ENCODE measurements at places on chromosomes 3 and 15. TPM values are rescaled to one million over a fixed set of nuclear protein-coding genes. Genes with fewer than 3 reads are reported as not detected.

GRCh38 chr3:184715943-184716621 is 4.2 kb upstream of the MAGEF1 start:
- H3K27me3 ChIP-seq: no peaks in the 10 kb centered on the region
- 0 out of 2 replicates have a peak overlapping the region, but pooled peaks have one; percentile 29 for H3K4me3 ChIP-seq
- H3K4me1 ChIP-seq: peaks cover 45% of the 10 kb centered on the region
- H3K27ac ChIP-seq: peak overlapping the region; percentile 43

- peak overlapping the region; percentile 54 for H3K27ac ChIP-seq
- peak; percentile 49 for DNase-seq
- H3K27me3 ChIP-seq: no peaks in the 10 kb centered on the region
These were observed 965 bp downstream of the FLNB start for GRCh38 chr3:58009026-58009748.

Gene ZNF654
- total RNA-seq: 8.3 TPM

DNA sequence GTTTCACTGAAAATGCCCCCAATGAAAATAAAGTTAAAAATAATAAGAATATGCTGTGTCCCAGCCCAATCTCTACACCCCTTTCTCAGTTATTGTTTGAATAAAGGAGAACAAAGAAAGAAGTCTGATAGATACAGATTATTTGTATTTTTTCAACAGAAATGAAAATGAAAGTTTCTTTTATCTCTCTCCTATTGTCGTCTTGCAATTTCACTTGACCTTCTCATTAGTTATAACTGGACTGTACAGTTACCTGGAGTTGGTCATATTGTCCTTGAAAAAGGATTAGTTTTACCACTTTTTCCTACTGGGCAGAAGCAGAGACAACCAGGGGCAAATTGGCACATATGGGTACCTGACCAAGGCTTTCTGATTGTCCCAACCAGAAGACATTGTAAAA is 440.0 kb downstream of the PDCD6IP start:
- no peak overlapping the region for H3K4me3 ChIP-seq
- no peaks in the 10 kb centered on the region for H3K36me3 ChIP-seq
- no peaks in the 10 kb centered on the region for H3K4me1 ChIP-seq
- no peak overlapping the region for H3K27ac ChIP-seq
- no peak for DNase-seq
- H3K27me3 ChIP-seq: no peaks in the 10 kb centered on the region

DNA sequence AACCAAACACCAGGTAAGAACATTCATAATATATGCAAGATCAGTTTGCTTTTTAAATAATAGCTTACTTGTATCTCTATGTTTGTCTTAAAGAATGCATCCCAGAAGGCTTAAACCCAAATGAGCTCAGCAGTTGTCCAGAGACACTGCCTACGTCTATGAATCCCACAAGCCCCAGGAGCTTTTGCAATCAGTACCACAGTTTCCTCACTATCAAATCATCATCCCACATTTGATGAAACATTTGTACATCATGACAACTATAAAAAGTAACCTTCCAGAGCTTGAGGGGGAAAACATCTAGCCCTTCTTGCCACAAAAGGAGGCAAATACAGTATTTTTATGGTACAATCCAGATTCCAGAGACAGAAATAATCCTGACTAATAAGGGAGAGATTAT is 63.7 kb downstream of the ATP8B4 start:
- no peak overlapping the region for H3K27ac ChIP-seq
- no peaks in the 10 kb centered on the region for H3K36me3 ChIP-seq
- no peaks in the 10 kb centered on the region for H3K27me3 ChIP-seq
- no peak overlapping the region for H3K4me3 ChIP-seq
- peaks cover 22% of the 10 kb centered on the region for H3K4me1 ChIP-seq

DNA sequence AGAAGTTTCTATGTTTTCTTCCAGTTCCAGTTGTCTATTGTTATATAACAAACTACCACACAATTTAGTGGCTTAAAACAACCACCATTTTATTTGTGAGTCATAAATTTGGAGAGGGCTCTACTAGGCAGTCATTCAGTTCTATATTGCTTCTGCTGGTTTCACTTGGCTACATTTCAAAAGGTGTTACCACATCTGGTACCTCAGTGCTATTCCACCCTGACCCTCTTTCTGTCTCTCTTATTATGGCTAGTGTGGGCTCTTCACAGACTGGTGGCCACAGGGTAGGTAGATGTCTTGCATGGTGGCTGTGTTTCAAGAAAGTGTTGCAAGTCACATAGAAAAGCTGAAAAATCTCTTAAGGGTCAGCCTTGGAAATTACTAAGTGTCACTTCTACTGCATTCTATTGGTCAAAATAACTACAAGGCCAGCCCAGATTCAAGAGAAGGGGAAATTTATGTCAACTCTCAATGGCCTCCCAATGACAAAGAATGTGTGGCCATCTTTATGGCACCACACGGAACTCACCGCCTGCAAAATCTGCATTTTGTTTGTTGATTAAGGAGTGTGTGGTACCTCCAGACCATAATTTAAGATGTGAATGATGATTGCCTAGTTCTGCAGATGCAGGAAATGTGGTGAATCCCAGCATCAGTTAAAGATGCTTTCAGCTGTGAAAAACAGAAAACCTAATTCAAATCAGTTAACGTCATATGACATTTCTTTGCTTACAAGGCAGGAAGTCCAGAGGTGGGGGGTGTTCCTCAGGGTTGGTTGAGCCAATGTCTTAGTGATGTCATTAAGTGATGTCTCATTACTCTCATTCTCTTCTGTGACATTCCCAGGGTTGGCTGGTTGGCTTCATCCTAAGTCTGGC is 105.8 kb upstream of the RASGRP1 start:
- no peaks in the 10 kb centered on the region for H3K27me3 ChIP-seq
- no peak overlapping the region for H3K27ac ChIP-seq
- H3K4me3 ChIP-seq: no peak overlapping the region
- DNase-seq: no peak
- H3K36me3 ChIP-seq: no peaks in the 10 kb centered on the region
- peaks cover 10% of the 10 kb centered on the region for H3K4me1 ChIP-seq

DNA sequence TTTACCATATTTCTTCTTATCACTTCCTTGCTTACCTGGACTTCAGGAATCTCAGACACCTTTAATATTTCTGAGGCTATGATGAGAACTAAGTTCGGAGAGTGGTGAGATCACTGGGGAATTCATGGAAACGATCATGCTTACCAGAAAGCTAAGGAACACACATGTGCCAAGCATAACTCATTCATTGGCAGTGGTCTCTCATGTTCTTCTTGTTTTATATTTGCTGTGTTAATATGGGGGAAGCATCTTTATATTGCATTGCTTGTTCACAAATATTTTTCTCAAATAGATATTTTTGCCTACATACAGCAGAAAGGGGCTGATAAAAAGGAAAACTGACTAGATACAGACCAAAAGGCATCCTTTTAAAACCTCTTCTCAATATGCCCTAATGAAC is 55.8 kb downstream of the COL6A6 start:
- H3K27ac ChIP-seq: no peak overlapping the region
- no peak overlapping the region for H3K4me3 ChIP-seq
- H3K27me3 ChIP-seq: no peaks in the 10 kb centered on the region

GRCh38 chr15:70557521-70558258 is 205.7 kb downstream of the UACA start:
- no peak overlapping the region for H3K27ac ChIP-seq
- no peaks in the 10 kb centered on the region for H3K4me1 ChIP-seq
- H3K27me3 ChIP-seq: no peaks in the 10 kb centered on the region
- DNase-seq: no peak
- H3K36me3 ChIP-seq: no peaks in the 10 kb centered on the region

DNA sequence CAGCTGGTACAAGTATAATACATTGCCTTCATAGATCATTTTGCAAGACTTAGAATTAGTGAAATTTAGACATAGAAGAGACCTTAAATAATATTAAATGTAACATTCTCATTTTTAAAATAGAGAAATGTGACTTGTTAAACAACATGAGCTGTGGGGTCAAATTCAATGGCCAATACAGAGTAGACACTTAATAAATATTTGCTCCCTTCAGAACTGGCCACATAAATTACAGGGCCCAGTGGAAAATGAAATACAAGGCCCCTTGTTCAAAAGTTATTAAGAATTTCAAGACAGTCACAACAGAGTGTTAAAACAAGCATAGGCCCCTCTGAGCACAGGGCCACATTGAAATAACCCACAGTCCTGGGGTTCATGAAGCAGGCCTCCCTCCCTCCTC is 58.1 kb upstream of the PHLDB2 start:
- no peaks in the 10 kb centered on the region for H3K36me3 ChIP-seq
- H3K4me3 ChIP-seq: no peak overlapping the region
- no peaks in the 10 kb centered on the region for H3K27me3 ChIP-seq
- H3K4me1 ChIP-seq: no peaks in the 10 kb centered on the region
- DNase-seq: no peak
- no peak overlapping the region for H3K27ac ChIP-seq

DNA sequence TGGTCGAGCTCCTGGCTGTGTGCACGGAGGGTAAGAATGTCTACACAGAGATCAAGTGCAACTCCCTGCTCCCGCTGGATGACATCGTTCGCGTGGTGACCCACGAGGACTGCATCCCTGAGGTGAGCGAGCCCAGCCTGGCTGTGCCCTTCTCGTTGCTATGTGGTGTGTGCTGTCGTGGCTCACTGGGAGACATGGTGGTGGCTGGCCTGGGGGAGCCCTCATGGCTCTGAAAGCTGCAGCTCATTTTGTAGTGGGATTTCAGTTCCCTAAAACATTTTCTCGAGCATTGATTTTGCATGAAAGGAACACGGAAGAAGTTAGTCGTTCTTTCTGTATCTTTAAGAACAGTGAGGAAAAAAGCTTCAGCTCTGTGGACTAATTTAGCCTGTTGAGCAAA is 200.5 kb downstream of the ITPR1 start:
- peaks cover 14% of the 10 kb centered on the region for H3K36me3 ChIP-seq
- no peak overlapping the region for H3K4me3 ChIP-seq
- peaks cover 34% of the 10 kb centered on the region for H3K4me1 ChIP-seq
- DNase-seq: no peak
- H3K27ac ChIP-seq: no peak overlapping the region

DNA sequence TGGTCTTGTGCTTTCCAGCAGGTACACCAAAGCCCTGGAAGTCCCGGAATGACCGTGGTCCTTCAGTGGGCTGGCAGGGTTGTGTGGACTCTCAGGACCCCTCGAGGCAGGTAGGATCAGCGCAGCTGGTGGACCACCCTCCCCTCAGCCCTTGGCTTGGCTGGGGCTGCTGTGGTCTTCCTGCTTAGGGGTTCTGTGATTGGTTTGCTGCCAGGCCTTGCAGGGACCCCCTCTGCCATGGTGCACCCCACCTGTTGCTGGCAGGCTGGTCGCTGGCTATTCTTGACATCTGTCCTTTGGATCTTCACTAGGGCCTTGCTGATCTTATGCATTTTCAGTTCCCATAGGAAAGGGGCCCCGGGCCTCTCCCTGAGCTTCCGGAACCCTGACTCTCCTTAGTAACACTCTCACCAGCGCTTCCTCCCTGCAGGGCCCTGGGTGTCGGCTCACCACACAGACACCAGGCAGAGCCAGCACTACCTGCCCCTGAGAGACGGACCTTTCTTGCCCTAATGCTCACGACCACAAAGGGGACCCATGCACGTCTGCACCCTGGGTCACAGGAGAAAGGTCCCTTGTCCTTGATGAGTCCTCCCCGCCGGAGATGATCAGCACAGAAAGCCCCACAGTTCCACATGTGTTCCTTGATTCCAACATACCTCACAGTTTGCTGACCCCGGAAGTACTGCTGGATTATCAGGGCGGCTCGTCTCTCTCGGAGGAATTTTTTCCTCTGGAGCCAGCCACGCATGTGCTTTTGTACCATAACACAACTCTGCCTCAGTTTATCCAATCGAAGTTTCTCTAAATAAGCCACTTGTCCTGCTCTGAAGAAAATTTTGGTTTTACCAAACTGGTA is 51.7 kb downstream of the MYO5C start:
- peaks cover 78% of the 10 kb centered on the region for H3K36me3 ChIP-seq
- no peak overlapping the region for H3K27ac ChIP-seq
- DNase-seq: no peak
- H3K4me1 ChIP-seq: no peaks in the 10 kb centered on the region
- H3K27me3 ChIP-seq: no peaks in the 10 kb centered on the region

Gene XCR1
- total RNA-seq: 0.02 TPM

Gene TGFBR2
- 9.6 TPM for total RNA-seq

GRCh38 chr3:125212509-125213363 is at the start of gene SLC12A8:
SLC12A8 (minus strand) TSS chr3:125212748; CDS start chr3:125211349, 1,399 bp downstream.
- peaks cover 29% of the 10 kb centered on the region for H3K4me1 ChIP-seq
- peak; percentile 49 for DNase-seq
- H3K27me3 ChIP-seq: peaks cover 13% of the 10 kb centered on the region
- peak within 1 kb of the TSS; percentile 69 for H3K4me3 ChIP-seq
- 0 out of 2 replicates have a peak, but pooled peaks cover 2% of the 10 kb centered on the region for H3K36me3 ChIP-seq
- H3K27ac ChIP-seq: no peak within 1 kb of the TSS

Gene NPAP1
- 0.11 TPM for total RNA-seq

DNA sequence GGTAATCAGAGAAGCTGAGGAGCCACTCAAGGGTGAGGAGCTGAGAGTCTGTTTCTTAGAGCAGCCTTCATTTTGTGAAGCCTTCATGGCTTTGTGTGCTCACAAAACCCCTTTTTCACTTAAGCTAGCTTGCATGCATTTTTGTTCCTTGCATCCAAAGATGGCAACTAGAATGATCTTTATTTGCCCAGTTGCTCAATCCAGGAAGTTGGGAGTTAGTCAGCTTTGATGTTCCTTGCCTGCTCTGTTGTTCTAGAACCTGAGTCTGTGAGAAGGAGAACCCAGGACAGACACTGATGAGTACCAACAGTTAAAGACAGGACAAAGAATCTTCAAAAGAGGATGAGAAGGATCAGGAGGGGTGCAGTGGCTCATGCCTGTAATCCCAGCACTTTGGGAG is 81.8 kb downstream of the IL20RB start:
- peaks cover 13% of the 10 kb centered on the region for H3K27me3 ChIP-seq
- no peaks in the 10 kb centered on the region for H3K36me3 ChIP-seq
- H3K4me1 ChIP-seq: peaks cover 20% of the 10 kb centered on the region
- H3K27ac ChIP-seq: no peak overlapping the region

DNA sequence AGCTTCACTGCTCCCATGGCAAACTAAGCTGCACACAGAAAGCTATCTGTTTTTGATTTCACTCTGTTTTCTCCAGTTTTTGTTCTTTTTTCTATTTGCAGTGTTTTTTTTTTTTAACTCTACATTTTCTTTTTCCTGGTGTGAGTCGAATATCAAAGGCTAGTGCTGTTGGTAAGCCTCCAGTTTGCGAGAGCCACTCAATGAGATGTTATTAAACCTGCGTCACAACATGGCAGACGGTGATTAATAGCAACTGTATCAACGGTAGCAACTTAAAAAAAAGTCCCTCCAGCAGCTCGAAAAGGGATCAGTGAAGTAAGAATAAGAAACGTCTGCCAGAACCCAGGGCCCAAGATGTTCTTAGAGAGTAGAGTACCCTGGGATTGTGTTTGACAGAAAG is 84.1 kb downstream of the MEIS2 start:
- no peaks in the 10 kb centered on the region for H3K27me3 ChIP-seq
- DNase-seq: no peak
- no peak overlapping the region for H3K27ac ChIP-seq
- peaks cover 3% of the 10 kb centered on the region for H3K36me3 ChIP-seq
- no peak overlapping the region for H3K4me3 ChIP-seq

Gene SLC15A2
- total RNA-seq: 3.8 TPM

Gene PLXNA1
- 53.0 TPM for total RNA-seq
